ENCODE measurements at places on chromosomes 2 and 18. TPM values are rescaled to one million over a fixed set of nuclear protein-coding genes. Genes with fewer than 3 reads are reported as not detected.
A peak's percentile ranks its signal among the peaks of the same experiment; 100 is the strongest.

GRCh38 chr2:53782676-53783075 is 4.1 kb downstream of the ASB3 start:
- H3K4me1 ChIP-seq = no peaks in the 10 kb centered on the region
- no peak overlapping the region for H3K27ac ChIP-seq
- no peak for DNase-seq
- H3K4me3 ChIP-seq = no peak overlapping the region

GRCh38 chr2:125642032-125642431 is 1013.9 kb upstream of the GYPC start:
- H3K27ac ChIP-seq = no peak overlapping the region
- no peaks in the 10 kb centered on the region for H3K27me3 ChIP-seq
- no peaks in the 10 kb centered on the region for H3K4me1 ChIP-seq
- H3K4me3 ChIP-seq = no peak overlapping the region
- DNase-seq = no peak

DNA sequence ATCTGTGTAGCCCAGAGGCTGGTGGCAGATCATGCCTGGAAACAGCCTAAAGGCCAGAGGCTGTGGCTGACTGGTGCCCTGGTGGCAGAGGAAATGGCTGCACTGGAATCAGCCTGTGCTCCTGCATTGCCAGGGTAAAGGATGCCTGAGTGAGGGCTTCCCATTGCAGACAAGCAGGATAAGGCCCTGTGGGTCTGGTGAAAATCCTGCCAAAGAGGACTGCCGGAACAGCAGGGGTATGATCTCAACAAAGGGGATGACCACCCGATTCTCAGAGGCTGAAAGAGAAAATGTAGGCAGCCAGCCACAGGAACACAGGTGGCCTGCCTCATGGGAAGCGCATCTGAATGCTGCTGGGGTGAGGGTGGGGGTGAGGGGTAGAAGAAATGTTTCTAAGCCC is 48.2 kb downstream of the FBXO48 start:
- H3K27me3 ChIP-seq = no peaks in the 10 kb centered on the region
- DNase-seq = no peak
- H3K36me3 ChIP-seq = no peaks in the 10 kb centered on the region
- no peaks in the 10 kb centered on the region for H3K4me1 ChIP-seq
- H3K4me3 ChIP-seq = no peak overlapping the region

DNA sequence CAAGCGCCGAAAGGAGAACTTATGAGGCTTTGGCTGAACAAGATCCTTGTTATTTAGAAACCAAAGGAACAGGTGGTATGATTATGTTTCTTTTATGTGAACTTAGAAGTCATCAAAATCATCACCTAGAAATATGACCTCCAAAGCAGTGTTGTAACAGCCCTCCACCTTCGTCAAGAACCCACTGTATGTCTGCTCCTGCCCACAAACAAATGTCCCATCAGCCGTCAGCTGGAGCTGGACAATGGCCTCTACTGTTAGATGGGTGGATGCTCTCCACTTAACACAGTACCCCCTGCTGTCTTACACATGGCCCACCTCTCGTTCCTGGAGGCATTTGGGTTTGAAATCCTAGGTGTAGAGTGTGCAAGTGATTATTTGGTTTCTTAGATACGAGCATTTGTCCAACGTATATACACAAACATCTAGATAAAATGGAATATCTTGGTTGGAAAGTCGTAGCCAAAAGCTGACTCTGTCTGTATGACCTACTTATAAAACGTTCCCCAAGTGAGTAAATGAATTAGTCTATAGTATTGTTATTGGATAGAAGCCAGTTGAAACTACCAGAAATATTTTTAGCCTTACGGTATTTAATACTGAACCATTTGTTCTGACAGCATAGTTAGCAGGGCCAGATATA is 113.0 kb downstream of the CRIM1 start:
- peak overlapping the region; percentile 95 for H3K27ac ChIP-seq
- DNase-seq = no peak
- no peaks in the 10 kb centered on the region for H3K36me3 ChIP-seq
- H3K4me1 ChIP-seq = peaks cover 6% of the 10 kb centered on the region
- H3K27me3 ChIP-seq = no peaks in the 10 kb centered on the region
- H3K4me3 ChIP-seq = no peak overlapping the region

- DNase-seq = no peak
- peaks cover 2% of the 10 kb centered on the region for H3K4me1 ChIP-seq
- peak overlapping the region; percentile 55 for H3K27ac ChIP-seq
- H3K36me3 ChIP-seq = no peaks in the 10 kb centered on the region
Measured at GRCh38 chr2:159084384-159085370, 116.2 kb downstream of the TANC1 start.

DNA sequence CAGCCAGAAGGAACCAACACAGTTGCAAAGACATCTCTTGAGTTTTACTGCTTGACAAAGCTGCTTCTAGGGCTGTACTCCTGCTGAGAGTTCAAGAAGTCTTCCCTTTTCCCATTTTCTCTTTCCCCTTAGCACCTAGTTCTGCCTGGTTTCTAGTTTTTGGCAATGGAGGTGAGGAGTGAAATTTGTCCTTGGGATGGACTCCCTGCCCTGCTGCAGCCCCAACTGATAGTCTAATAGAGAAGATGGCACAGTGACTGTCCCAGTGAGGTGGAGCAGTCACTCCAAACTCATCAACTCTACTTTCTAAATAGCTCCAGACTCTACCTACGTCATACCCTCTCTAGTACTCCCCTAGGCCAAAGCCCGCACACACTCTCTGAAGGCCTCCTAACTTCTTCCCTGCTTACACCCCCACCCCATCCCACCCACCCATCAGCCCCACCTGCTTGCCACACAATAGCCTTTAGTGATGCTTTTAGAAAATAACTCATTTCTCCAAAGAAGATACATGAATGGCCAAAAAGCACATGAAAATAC is 164.4 kb downstream of the DDX1 start:
- H3K36me3 ChIP-seq = no peaks in the 10 kb centered on the region
- no peaks in the 10 kb centered on the region for H3K27me3 ChIP-seq
- no peak for DNase-seq
- H3K4me1 ChIP-seq = no peaks in the 10 kb centered on the region
- no peak overlapping the region for H3K27ac ChIP-seq

- DNase-seq = no peak
- H3K27ac ChIP-seq = no peak overlapping the region
- peaks cover 4% of the 10 kb centered on the region for H3K36me3 ChIP-seq
Measured at GRCh38 chr18:63342206-63342605, 22.6 kb upstream of the BCL2 start.

DNA sequence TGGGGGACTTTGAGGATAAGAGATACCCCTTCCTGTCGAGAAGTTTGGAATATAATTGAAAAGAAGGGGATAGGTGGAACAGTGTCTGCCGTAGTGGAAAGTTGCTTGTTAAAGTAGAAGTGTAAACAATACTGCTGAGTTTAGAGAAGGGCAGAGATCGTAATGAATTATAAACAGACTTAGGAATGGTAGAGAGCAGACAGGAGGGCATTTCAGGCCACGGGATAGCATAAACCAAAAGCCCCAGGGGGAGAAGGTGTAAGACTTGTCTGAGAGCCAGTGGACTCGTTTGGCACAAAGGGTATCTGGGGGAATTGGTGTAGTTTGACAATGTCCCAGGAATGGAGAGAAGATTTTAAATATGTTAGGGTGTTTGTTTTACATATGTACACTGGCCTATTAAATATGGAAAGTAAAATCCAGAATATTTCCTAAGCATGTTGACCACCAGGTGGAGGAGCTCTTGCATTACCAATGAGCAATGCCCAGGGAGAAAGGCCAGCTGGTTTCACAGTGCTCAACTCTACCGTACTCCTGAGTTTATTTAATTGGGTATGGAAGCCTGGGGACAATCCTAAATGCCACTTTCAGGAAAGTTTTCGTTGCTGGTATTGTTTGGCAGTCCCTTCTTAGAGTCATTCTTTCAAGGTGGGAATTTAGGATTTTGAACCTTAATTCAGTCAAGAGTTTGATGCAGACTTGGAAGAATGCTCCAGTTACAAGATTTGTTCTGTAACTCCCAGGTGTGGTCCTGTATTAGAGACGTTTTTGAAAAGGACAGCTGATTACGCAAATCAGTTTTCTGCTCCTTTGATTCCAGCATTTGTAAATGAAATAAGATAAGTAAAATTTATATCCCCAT is 7.5 kb downstream of the COPS8 start:
- peaks cover 5% of the 10 kb centered on the region for H3K36me3 ChIP-seq
- no peaks in the 10 kb centered on the region for H3K4me1 ChIP-seq
- no peak overlapping the region for H3K27ac ChIP-seq
- H3K27me3 ChIP-seq = no peaks in the 10 kb centered on the region

Gene RMND5A
- 22.5 TPM for total RNA-seq
